Right hindlimb (tissue), 1 donor: ENCODE measurements at places on chromosomes 7 and 10.

GRCh38 chr7:157141525-157142060 is 2.9 kb downstream of the UBE3C start:
- DNase-seq, result no peak

DNA sequence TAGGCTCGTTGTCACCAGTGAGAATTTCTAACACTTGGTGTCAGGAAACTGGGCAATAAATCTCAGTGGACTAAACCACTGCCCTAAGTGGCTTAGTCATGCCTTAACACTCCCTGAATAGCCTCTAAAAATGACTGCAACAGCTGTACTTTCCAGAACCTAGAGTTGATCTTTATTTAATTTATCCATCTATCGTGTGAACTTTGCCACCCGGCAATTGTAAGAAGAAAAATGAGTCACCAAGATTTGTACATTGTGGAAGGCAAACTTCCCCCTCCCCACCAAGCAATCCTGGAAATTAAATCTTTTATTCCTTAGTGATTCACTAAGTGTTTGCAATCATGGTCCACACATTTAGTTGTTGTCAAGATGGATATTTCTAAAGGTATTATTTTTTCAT is 47.1 kb downstream of the NXPH1 start:
- DNase-seq, result no peak

- DNase-seq, result no peak
Measured at GRCh38 chr7:90250601-90251303, 5.8 kb downstream of the CFAP69 start.

DNA sequence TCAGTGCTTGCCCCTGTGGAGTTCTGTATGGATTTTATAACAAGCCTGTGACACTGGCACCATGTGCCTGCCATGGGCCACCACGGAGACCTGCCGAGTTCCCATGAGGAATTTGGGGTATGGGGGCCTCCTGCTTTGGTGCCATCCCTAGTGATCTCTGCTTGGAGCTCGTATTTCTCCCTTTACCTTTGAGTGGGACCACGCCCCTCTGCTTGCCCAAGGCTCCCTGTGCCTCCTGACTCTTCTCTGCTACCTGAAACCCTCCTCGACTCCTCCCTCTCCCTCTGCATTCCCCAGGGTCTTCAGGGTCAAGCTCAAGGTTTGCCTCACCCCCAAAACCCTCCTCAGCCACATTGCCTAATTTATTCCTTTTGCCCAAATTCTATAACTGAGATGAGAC is 225.0 kb downstream of the BUB3 start:
- no peak for DNase-seq

DNA sequence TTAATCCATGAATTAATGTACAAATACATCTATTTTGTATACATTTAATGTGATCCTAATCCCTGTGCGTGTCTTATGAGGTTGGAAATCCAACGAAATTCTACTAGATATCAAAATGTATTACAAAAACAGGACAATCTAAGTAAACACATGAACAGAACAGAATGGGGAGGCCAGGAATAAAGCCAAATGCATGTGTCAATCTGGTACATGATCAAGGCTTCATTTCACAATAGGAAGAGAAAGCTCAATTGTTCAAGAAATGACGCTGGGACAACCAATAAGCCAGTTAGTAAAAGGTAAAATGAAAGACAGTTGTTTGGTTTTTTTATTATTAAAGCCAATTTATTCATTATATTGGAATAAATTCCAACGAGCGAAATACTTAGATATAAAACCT is 83.0 kb downstream of the COL13A1 start:
- no peak for DNase-seq

DNA sequence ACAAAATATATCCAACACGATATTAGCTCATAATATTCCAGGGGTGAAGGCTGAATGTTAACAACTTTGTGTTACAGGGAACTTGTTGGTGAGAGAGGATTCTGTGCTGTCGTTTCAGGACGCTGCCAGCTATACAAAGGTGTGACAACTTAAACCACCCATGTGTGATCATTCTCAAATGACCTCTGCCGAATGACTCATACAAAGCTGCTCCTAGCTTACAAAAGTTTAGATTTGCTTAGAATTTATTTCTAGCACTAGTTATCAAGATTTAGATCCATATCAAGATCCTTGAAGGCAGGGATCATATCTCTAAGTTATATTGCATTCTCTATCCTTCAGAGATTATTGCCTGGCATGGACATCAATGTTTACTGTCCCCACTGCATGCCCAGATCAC is 65.3 kb downstream of the COBL start:
- DNase-seq, result no peak

- no peak for DNase-seq
Measured at GRCh38 chr7:35250452-35250851, 3.4 kb downstream of the TBX20 start.

GRCh38 chr7:46589286-46589685 is 668.2 kb upstream of the IGFBP3 start:
- no peak for DNase-seq

DNA sequence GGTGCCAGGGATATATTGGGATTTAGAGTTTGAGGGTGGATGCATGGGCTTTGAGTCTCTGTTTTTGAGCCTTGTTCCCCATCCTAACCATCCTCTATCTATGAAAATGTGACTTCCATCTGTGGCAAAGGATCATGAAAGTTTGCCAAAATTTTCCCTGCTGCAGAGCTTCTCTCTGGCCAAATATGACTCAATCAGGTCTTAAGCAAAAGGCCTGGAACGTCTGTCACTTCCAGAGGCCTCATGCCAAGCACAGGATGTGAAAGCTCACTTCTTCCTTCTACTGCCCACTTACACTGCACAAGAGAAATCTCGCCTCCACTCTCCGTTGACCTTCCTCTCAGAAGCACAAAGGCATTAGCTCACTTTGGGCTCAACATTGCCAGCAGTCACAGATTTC is 696.9 kb upstream of the NRP1 start:
- DNase-seq, result peak; percentile 62
